Activated CD4-positive, alpha-beta memory T cell treated with anti-CD3 and anti-CD28 coated beads, Interleukin-2, amount 10 ng/mL, durations not matched to agents 7 days and 5 days (primary cell): ENCODE measurements at places on chromosomes 2 and 18. TPM values are rescaled to one million over a fixed set of nuclear protein-coding genes. Genes with fewer than 3 reads are reported as not detected.

DNA sequence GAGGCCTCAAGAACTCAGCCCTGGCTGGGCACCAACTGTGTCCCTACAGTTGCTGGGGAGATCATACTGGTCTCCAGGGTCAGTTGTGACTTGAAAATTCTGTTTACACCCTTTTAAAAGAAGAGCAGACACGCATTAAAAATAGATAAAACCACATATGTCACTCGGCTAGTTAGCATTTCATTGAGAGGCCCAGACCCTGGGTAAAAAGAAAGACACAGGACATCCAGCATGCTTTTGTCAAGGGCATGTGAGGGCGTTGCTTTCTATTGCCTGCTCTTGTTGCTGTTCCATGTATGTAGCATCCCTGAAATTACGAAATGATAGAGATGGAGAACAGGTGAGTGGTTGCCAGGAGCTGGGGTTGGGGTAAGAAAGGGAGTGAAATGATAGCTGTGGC lies 94.3 kb downstream of the SEPTIN10 start:
- H3K27me3 ChIP-seq = no peaks in the 10 kb centered on the region
- no peaks in the 10 kb centered on the region for H3K36me3 ChIP-seq
- H3K4me3 ChIP-seq = no peak overlapping the region
- no peak overlapping the region for H3K27ac ChIP-seq
- peaks cover 2% of the 10 kb centered on the region for H3K4me1 ChIP-seq
- DNase-seq = no peak

GRCh38 chr2:23618794-23619530 lies 234.0 kb downstream of the KLHL29 start:
- H3K4me3 ChIP-seq = no peak overlapping the region
- H3K27me3 ChIP-seq = peaks cover 6% of the 10 kb centered on the region
- DNase-seq = no peak

DNA sequence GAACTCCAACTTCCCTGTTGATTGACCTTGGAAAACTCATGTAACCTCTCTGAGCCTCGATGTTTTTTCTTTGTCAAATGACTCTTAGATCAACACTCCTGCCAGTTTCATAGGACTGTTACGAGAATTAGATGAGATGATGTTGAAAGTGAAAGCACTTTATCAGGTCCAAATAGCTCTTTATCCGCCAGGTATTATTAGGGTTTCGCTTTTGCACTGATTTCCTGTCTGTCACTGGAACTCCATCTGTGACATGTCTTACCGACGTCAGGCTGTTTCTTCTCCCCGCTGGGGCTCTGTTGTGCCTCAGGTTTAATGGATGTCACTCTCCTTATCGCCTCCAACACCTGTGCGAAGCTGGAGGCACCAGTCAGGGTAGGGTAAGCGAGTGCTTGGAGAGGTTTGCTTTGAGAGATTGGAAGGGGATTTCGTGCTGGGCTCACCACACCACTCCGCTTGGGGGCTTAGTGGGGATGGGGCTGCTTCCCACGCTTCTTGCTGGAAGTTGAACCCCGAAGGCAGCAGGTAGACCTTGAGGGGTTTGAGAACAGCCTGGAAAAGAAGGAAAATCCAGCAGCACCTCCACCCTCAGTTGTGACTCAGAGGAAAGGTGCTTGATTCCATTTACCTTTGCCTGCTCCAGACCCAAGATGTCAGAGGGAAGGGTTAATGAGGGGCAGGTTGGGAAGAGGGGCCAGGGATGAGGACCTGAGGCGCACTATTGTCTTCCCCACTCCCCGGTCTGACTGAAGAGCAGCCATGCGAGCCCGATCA lies 4.3 kb downstream of the GAD1 start:
- H3K27me3 ChIP-seq = peaks cover 91% of the 10 kb centered on the region
- peak overlapping the region; percentile 46 for H3K4me3 ChIP-seq

GRCh38 chr2:52402128-52402527 lies 1365.5 kb upstream of the CHAC2 start:
- H3K4me3 ChIP-seq = no peak overlapping the region
- no peak overlapping the region for H3K27ac ChIP-seq

DNA sequence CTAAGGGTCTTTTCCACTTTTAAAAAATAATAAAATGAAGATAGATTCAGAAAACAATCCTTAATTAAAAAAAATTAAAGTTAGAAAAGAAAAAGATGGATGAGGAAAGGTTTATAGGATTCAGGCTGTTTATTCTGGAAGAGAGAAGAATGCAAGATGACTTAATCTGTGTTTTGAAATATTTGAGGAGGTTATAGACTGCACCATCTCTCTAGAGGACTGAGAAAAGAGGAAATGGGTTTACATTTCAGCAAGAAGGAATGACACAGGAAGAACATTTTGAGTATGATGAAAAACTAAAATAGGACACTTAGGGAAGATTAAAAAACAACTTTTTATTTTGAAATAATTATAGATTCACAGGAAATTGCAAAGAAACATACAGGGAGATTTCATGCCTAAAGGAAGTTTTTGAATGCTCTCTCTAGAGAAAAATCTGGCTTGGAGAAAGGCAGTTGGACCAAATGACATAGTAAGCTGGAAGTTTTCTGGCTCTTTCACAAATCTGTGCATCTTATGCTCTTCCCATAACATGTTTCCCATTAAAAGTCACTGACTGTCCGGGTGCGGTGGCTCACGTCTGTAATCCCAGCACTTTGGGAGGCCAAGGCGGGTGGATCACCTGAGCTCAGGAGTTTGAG lies 75.0 kb downstream of the CERS6 start:
- no peaks in the 10 kb centered on the region for H3K27me3 ChIP-seq
- no peak for DNase-seq

The IL1RL2 gene
- total RNA-seq = not detected

The USP40 gene
- 17.1 TPM for total RNA-seq

DNA sequence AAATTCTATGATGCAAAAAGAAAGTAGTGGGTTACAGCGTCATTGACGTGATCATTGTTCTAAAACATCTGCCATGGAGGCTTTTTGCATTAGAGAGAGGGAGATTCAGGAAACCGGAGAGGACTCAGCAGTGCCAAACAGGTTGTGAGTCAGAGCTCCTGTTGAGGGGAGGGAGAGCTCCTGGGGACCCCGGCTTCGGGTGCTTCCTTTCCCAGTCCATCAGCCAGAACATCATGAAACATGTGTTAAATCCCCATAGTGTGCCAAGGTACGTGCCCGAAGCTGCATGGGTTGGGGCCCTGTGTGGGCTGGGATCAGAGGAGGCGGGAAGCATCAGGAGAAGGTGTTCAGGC lies 791 bp upstream of the CYRIA start:
- no peak for DNase-seq
- H3K27me3 ChIP-seq = peaks cover 34% of the 10 kb centered on the region
- H3K27ac ChIP-seq = no peak overlapping the region
- peaks cover 21% of the 10 kb centered on the region for H3K4me1 ChIP-seq
- H3K4me3 ChIP-seq = peak overlapping the region; percentile 67
- H3K36me3 ChIP-seq = no peaks in the 10 kb centered on the region

The CFC1 gene
- not detected for total RNA-seq

DNA sequence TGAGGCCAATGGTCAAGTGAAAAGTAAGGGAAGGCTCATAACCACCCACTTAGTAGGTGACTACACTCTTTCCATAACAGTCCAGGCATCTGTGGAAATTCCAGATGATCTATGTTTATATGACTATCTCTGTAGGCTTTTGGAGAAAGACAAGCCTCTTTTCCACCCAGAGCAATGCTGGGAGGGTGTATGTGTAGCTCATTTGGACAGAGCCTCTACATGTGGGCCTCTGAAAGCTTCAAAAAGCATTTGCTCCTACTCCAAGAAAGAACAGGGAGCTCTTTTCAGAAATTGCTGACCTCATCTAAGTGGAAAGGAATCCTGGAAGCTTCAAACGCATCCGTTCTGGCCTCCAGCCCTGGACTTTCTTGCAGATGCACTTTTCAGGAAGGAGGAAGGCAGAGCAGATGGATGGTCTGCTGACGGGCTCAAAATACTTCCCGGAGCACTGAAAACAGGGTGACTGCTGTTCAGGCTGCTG lies 308.7 kb downstream of the LRATD1 start:
- H3K36me3 ChIP-seq = no peaks in the 10 kb centered on the region
- no peaks in the 10 kb centered on the region for H3K4me1 ChIP-seq

DNA sequence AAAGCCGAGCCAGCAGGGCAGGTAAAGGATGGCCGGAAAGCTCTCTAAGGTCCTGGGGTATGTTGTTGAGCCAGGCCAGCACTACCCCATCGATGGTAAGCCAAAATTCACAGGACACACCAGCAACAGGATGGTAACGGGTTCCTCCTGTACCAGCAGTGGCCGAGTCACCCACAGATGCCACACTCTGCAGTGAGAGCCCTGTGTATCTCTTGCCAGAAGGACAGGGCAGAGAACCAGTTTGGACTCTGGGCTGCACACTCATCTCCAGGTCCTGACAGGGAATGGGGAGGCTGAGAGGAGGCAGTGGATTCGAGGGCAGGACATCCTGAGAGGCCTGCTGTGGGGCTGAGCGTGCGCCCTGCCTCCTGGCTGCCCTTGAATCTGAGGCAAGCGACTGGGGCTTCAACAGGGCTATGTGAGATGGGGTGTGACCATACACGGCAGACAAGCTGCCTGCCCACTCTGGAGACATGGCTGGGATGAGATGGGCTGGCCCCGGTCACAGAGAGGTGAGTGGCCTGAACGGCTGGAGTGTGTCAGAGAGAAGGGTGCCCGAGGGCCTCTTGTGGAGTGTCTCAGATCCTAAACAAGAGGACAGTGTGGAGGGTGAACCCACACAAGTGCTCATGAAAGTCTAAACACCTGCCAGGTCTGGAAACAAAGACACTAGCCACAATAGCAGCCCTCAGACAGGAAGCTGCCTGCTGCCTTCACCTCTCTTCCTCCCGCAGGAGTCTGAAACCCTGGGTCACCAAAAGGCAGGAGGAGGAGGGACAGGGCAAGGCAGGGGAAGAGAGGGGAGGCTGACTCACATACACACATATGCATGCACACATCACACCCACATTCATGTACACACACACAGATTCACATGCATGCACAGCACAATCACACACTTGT lies 182.3 kb downstream of the LOXHD1 start:
- H3K4me1 ChIP-seq = peaks cover 12% of the 10 kb centered on the region
- H3K4me3 ChIP-seq = no peak overlapping the region
- no peaks in the 10 kb centered on the region for H3K36me3 ChIP-seq
- H3K27ac ChIP-seq = no peak overlapping the region
- DNase-seq = no peak
- H3K27me3 ChIP-seq = peaks cover 8% of the 10 kb centered on the region

GRCh38 chr2:88227446-88227845 lies 57.3 kb downstream of the THNSL2 start:
- H3K27me3 ChIP-seq = peaks cover 16% of the 10 kb centered on the region
- no peaks in the 10 kb centered on the region for H3K4me1 ChIP-seq
- DNase-seq = no peak
- H3K27ac ChIP-seq = no peak overlapping the region

- no peak overlapping the region for H3K4me3 ChIP-seq
- H3K36me3 ChIP-seq = no peaks in the 10 kb centered on the region
- peaks cover 3% of the 10 kb centered on the region for H3K27me3 ChIP-seq
- H3K27ac ChIP-seq = no peak overlapping the region
These were observed 142.1 kb downstream of the CDCA7 start for GRCh38 chr2:173496746-173497145.

DNA sequence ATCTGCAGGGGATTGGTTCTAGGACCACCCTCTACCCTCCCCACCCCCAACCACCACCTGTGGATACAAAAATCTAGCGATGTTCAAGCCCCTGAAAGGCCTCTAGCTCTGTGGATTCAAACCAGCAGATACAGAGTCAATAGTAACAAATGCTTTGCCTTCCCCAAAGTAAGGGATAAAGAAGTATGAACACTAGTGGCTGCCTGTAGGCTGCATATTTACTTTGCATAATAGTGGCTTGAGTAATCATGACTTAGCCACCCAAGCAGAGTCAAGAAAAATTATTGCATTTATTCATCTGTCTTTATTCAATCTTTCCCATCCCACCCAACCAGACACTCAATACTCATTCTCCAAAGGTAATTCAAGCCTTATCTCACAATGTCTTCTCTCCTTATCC lies 43.8 kb downstream of the SOCS6 start:
- H3K27me3 ChIP-seq = no peaks in the 10 kb centered on the region
- DNase-seq = no peak
- H3K4me3 ChIP-seq = no peak overlapping the region
- H3K27ac ChIP-seq = no peak overlapping the region

The ONECUT2 gene
- not detected for total RNA-seq

The ARHGAP15 gene
- total RNA-seq = 167 TPM

- H3K36me3 ChIP-seq = no peaks in the 10 kb centered on the region
- H3K27ac ChIP-seq = no peak overlapping the region
- no peak for DNase-seq
- no peaks in the 10 kb centered on the region for H3K4me1 ChIP-seq
- H3K4me3 ChIP-seq = no peak overlapping the region
- peaks cover 16% of the 10 kb centered on the region for H3K27me3 ChIP-seq
These were observed 29.6 kb upstream of the ITGAV start for GRCh38 chr2:186560254-186560653.

The GPR75 gene
- total RNA-seq = 1.4 TPM

DNA sequence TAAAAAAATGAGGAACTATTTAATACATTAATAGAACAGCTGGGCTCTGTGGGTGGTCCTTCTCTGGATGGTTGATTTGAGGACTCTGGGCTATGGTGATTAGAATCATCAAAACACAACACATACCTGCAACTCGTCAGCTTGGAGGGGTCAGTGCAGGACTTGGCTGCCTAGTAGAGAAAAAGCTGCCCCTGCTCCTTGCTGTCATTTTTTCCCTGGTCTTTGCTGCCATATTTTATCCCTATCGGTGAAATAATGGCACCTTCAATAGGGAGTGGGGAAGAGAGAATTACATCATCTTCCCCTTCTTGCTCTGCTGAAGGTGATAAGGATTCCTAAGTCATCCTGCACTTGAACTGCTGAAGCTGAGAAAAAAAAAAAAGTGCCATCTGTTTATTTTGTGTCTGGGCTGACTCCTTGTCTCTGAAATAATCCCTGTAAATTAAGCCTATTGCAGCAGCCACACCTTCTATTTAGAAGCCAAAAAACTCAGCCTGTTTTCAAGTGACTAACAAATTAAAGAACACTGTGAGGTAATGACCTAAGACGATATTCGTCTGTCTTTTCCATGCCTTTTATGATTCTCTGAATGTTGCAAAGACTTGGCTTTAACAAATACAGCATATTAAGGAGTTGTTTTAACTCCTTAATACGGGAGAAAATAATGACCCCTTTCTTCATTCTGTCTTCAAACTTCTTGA lies 89.3 kb downstream of the ACVR1 start:
- H3K4me1 ChIP-seq = peaks cover 38% of the 10 kb centered on the region
- H3K27me3 ChIP-seq = no peaks in the 10 kb centered on the region
- no peak overlapping the region for H3K4me3 ChIP-seq
- H3K27ac ChIP-seq = no peak overlapping the region
- peaks cover 9% of the 10 kb centered on the region for H3K36me3 ChIP-seq

The CCDC85A gene
- total RNA-seq = not detected

The QPCT gene
- not detected for total RNA-seq

- peak; percentile 17 for DNase-seq
- no peaks in the 10 kb centered on the region for H3K36me3 ChIP-seq
- H3K27ac ChIP-seq = no peak overlapping the region
- H3K27me3 ChIP-seq = no peaks in the 10 kb centered on the region
- H3K4me3 ChIP-seq = no peak overlapping the region
These were observed 1377.9 kb downstream of the RPIA start for GRCh38 chr2:90069290-90069894.

DNA sequence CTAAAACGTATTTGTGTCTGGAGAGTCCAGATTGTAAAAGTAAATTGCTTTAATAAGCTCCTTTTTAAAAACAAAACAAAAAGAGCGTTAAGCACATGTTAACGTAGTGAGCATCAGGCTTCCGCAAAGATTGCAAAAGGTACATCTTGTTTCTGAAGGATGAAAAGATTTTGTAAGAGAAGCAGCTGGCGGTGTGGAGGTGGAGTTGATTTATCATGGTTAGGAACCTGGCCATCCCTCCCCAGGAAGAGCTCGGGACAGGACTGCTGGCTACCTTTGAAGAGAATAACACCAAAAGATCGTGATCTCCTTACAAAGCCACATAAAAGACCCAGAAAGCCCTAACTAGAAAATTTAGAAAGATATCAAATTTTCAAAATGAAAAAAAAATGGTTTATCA lies 132.2 kb downstream of the DNER start:
- H3K4me3 ChIP-seq = no peak overlapping the region
- no peaks in the 10 kb centered on the region for H3K4me1 ChIP-seq
- H3K27ac ChIP-seq = no peak overlapping the region
- H3K27me3 ChIP-seq = peaks cover 2% of the 10 kb centered on the region
